Suppressor macrophage (primary cell): ENCODE measurements at places on chromosomes 2 and 18.

DNA sequence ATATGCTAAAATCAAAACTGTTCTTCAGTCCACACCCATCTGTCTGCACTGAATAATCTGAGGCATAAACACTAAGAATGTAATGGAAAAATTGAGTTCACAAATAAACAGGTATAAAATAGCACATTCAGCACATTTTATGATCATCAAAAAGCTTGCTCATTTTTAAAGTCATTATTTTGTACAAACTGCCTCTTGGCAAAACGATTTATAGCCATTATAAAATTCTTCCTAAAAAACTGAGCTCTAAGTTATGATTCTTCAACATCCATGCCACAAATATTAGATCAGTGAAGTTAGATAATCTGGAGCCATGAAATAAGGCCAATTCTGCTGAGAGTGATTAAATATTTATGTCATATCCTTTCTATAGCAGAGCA, 233.5 kb downstream of the DYM start:
- no peak for DNase-seq

DNA sequence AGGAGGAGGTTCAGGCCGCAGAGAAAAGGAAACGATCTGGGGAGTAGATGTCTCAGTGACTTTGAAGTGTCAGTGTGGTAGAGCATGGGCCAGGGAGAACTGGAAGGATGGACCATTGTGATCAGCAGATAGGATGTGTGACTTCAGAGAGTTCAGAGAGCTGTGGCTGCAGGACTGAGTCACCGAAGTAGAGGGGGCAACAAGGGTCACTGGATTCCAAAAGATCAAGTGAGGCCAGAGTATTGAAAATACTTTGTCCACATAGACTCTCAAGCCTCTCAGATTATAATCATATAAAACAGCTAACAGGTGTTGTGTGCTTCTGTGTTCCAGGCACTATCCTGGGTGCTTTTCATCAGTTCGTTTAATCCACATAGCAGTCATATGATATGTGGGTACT, 99.4 kb downstream of the CRIM1 start:
- no peak for DNase-seq

GRCh38 chr2:186670831-186671230, 23.0 kb upstream of the FAM171B start:
- no peak for DNase-seq

DNA sequence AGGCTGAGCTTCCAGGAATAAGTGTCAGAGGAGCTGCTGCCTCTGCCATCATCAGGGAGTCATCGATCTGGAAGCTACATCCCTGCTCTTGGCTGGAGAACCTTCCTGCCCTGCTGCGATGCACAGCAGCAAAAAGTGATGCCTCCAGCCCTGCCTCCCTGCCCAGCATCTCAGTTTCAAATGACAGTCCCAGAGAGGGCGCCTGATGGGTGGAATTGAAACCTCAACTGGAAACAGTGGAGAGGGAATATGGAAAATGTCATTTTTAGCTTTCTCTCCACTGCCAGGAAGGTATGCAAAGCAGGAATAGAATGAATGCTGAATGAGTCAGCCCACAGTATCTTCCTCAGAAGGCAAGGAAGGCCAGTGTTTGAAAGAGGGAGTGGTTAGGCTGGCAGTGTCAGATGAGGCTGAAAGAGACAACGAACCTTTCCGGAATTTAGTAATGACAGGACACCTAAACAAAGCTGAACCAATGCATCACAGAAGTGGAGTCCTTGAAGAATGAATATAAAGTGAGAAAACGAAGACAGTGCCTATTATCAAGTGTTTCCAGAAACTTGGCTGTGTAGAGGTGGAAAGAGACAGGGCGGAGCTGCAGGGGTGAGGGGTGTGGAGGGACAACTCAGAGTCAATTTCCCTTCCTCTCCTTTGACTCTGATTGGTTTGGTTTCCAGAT, 153.9 kb upstream of the NDUFV2 start:
- no peak for DNase-seq

GRCh38 chr2:21693081-21693480, 569.3 kb downstream of the TDRD15 start:
- no peak for DNase-seq

DNA sequence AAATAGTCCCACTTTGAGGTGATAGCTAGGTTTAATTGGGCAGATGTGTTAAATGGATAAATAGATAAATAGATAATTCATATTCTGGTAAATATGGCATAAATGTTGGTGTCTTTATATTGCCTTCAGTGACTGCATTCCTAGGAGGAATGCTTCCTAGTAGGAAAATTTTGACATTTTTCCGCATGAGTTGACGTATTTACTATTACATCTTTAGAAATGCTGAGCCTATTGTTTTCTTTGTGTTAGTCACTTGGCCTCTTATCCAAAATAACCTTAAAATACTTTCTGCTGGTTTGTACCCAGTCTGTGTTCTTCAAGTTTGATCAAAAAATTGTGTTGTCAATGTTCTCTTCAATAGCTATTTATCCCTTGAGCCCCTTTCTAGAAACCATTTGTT, 495.6 kb upstream of the ZEB2 start:
- no peak for DNase-seq

DNA sequence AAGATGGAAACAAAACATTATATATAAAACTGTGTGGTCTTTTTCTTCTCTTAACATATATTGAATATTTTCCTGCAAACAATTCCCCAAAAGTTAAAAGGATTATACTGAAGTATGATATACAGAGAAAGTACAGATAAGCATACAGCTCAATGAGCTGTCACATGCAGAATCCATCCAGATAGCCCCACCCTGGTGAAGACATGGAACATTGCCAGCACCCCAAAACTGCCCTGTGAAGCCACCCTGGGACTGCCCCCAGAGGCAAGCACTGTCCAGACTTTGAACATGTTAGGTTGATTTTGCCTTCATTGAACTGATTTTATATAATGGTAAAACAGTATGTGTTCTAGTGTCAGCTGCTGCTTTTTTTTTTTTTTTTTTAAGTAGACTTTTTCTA, 112.3 kb upstream of the IL1R2 start:
- DNase-seq: no peak

- peak; percentile 89 for DNase-seq
Measured at GRCh38 chr2:173048897-173049661, 26.6 kb upstream of the MAP3K20 start.

- no peak for DNase-seq
Measured at GRCh38 chr2:24559473-24560113, 68.5 kb downstream of the NCOA1 start.

- DNase-seq: no peak
Measured at GRCh38 chr2:122249673-122250072, 494.2 kb downstream of the TSN start.

- DNase-seq: no peak
Measured at GRCh38 chr2:221170548-221170947, 401.6 kb downstream of the EPHA4 start.
